Stimulated activated CD4-positive, alpha-beta T cell treated with anti-CD3 and anti-CD28 coated beads, Interleukin-4, amount 100 ng/mL, for 48 hours (primary cell): ENCODE measurements at places on chromosomes 2 and 18.

DNA sequence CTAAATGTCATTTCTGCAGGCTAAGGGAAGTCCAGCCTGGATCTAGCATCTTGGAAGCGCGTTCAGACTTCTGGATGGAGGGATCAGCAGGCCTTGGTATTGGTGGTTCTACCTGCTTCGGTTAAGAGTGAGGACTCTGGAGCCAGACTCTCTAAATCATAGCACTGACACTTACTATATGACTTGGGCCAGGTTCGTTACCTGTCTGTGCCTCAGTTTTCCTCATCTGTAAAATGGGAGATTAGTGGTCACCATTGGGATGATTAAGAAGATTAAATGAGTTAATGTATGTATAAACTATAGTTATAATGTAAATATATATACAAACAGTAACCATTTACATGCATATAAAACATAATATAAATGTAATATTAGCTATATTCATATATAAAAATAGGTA is 995 bp upstream of the ICOS start:
- DNase-seq, result no peak

- DNase-seq, result no peak
Observed at GRCh38 chr2:60053791-60054190, 499.7 kb downstream of the BCL11A start.

DNA sequence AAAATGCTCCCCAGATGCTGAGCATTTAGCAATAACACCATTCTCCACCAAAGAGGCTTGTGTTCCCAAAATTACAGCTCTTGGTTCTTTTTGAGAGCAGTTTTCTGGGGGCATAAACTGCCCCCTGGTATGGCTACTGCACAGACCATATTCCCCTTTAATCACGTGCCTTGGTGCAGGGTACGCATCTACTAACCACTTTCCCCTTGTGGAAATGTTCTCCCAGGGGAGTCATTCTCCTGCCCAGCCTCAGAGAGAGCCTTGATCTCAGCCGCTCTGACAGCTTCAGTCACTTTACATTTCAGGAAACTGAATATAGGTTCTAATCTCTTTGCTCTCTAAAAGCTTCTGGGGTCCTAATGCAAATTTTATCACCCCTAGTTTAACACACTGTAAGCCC is 44.7 kb upstream of the EML6 start:
- DNase-seq, result no peak

DNA sequence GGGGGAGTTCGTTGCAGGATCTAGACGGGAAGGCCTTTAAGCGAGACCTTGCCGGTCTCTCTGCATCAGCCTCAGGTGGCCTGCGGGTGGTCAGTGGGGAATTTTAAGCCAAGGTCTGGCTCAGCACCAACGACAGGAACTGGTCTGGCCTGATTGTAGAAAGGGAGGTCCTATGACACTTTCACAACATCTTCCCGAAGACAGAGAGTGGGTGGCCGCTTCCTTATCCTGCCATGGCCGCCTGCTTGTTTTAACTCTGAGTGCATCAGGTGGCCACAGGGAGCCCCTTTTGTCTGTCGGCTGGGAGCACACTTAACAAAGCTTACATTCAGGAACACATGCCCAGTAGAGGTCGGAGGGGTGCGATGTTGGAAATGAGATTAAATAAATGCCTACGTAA is 363.7 kb upstream of the MYT1L start:
- no peak for DNase-seq

DNA sequence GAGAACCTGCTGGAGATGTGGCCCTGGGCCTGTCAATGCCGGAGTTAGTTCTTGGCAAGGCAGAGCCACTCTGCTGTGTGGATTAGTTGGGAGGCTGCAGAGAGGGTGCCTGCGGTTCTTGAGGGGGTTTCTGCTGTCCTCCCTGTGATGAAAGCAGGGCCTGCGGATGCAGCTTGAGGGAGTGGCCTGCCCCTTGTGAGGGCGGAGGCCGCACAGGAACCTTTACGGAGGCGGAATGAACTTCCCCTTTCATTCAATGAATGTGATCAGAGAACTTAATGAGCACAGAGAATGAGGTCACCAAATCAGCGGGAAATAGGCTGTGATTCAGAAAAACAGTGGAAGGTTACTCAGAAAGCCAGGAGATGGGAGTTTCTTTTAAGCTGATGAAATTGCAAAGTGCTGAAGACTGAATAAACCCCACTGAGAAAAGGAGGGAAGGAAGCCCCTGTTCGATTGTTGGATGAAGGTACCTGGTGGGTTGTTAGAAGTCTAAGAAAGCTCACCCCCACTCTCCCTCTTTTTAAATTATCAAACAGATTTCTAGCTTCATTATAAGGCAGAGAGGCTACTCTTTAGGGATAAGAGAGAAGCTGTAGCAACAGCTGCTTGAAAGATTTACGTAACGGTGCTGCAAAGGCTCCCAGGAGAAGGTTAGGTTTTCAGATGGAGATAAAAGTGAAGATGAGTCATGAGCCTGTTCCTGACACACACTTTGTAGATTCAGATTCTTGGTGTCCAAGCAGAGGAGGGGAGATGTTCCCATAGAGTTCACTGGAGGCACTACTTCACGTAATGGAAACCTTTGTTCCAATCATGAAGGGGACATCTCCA is 47.4 kb downstream of the VWA3B start:
- DNase-seq, result peak; percentile 38

DNA sequence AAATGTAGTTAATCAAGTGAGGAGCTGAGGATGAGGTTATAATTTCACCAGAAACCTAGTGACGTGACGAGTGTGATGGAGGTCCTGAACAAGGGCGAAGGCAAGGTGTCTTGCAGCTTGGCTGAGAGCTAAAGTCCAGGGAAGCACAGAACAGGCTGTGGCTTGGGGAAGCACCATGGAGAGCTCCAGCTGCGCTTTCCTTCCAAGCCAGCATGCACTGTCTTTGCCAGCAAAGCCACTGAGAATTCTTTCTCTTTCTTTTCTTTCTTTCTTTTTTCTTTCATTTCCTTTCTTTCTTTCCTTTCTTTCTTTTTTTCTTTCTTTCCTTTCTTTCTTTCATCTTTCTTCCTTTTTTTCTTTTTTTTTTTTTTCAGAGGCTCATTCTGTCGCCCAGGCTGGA is 239.3 kb downstream of the FBXO15 start:
- no peak for DNase-seq

DNA sequence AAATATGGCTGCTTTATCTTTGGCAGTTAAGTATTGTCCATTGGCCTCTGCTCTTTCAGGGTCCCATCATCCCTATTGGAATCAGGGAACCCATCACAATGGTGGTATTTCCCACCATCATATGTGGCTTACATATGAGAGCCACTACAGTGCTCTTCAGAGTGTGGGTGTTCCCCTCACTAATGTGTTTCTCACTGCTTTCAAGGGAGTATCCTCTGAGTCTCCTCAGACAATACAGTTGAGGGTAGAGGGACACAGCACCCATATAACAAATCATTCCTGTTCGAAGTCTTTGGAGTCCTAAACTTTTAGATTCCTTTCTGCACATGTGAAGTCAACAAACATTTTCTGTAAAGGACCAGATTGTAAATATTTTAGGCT is 48.8 kb upstream of the DNAJC10 start:
- no peak for DNase-seq

DNA sequence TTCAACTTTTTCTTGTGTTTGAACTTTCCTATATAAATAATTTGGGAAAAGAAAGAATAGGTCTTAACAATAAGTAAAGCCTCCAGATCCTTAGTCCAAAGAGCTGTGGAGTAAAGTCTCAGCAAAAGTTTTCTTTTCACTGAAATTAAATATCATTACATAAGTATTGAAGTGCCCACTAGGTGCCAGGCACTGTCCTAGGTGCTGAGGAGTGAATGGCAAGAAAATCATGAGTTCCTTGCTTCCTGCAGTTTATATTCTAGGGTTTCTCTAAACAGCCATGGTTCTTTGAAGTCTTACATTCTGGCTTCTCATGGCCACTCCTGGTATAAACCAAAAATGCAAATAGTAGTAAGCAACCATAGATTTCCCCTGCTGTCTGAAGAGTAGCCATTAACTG is 59.7 kb downstream of the SPP2 start:
- DNase-seq, result no peak

GRCh38 chr2:101942851-101943250 is 48.9 kb upstream of the IL1R2 start:
- no peak for DNase-seq

GRCh38 chr18:46756559-46757201 is at the start of gene ST8SIA5:
ST8SIA5 (minus strand) TSS chr18:46757053; CDS start chr18:46756508, 545 bp downstream.
- DNase-seq, result no peak

DNA sequence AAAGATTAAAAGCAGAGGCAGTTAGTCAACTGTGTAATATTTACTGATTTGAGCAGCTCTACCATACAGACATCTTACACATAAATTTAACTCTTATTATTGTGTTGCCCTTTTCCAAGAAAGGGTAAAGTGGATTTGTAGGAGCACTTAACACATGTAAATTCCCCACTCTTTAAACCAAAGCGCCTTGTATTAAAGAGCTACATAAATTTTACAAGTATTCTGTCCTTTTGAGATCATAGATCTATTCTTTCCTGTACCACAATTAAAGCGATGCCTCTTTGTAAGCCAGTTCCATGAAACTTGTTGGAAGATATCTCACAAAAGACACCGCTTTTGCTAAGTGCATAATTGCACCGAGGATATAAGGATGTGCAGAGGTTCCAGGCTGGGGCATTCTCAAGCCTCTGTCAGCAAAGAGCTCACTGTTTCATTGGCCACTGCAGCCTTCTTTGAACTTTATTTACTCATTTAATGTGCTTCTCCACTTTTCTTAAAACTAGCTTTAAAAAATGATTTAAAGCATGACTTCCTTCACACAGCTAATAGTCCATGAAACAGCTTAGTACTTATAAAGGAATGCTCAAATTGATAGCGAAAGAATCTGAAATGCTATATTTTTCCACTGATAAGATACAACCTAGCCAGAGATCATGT is 520.0 kb upstream of the TCF4 start:
- DNase-seq, result no peak

DNA sequence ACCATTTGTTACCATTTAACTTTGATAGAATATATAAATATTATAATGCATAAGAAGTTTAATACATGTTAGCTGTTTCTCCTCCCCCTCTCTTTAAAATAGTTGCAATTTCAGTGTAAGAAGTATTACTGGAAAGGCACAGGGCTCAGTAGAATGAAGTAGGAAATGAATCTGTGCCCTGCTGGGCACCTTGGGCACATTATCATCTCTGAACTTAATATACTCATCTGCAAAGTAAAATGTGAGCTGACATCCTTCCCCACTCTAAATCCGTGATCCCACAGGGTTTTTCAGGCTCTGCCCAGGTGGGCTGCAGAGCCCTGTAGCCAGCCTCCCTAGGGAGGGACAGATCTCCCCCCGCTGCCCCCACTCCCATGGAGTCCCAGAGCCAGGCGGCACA is 56.8 kb downstream of the DPP4 start:
- no peak for DNase-seq

- no peak for DNase-seq
Observed at GRCh38 chr2:71821856-71822255, 325.8 kb downstream of the CYP26B1 start.

- DNase-seq, result no peak
Observed at GRCh38 chr2:18209934-18210639, 331.6 kb downstream of the KCNS3 start.

GRCh38 chr2:190781604-190782198 is 98.9 kb upstream of the GLS start:
- DNase-seq, result peak; percentile 44

DNA sequence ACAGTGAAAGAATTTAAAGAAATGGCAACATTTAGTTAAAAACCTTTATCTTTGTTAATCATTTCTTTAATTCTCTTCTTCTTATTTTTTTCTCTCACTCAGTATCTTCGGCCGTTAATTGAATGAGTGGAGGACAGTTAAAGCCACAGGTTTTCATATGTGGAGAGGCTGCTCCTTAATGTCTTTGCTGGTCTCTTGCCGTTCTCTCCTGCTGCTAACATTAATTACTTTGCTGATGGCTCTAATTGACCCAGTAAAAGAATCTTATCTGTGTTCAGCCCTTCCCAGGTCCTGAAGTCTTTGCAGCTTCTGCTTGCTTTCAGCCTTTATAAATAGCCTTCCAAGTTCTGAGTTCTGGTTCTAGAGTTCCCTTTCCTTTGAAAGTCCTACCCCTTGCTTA is 77.1 kb downstream of the ADAM23 start:
- DNase-seq, result no peak

- DNase-seq, result no peak
Observed at GRCh38 chr2:60764736-60765534, 8.9 kb downstream of the PAPOLG start.

DNA sequence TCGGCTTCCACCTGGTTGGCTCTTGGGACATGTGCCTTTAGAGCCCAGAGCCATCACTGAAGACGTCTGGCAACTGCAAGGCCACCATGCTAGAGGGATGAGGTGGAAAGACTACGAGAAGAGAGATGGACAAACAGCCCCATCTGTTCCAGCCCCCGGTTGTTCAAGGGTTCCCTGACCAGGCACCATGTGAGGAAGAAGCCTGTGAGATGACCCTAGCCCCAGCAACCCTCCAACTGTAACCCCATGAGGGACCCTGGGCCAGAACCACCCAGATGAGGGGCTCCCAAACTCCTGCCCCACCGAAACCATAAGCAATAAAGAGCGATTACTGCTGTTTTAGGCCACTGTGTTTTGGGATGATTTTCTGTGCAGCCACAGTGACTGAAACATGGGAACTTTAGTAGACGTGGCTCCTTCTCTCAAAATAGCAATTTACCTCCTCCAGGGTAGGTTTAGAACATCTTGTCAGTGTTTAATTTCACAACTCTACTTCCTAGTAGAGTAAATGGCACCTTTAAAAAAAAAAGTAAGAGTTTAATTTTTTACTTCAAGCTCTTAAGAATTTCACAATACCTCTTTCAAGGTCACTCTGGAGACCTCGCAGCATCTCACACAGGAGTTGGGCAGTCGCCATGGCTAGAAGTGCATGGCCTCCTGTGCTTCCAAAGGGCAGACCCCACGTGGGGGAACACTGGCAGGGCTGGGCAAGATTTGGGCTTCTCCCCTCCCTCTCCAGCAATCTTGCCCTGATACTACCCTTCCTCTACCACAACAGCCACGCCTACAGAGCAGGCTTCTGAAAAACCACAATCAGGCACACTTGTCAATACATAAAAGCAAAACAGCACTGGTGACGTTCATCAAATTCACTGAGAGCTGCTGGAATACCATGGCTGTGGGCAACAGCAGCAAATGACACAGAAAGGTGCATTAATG is 48.8 kb downstream of the TMEM163 start:
- no peak for DNase-seq

- no peak for DNase-seq
Observed at GRCh38 chr2:204494681-204495080, 50.6 kb upstream of the PARD3B start.

DNA sequence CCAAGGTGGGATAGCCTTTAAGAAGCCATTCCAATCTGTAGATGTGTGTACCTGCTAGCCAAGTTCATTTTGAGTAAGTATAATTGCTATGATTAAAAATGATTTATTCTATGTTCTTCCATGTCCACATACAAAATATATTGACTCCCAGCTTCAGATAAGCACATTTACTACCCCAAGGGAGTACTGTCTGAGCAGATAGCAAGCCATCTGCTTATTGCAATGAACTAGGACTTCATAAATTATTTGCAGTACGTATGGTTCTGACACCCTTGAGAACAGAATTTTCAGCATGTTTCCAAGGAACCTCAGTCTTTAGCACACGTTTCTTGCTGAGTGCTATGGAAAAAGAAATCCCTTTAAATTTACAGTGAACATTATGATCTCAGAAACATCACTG is 28.2 kb downstream of the ABCG5 start:
- DNase-seq, result no peak
